ENCODE measurements at places on chromosomes 3 and 15.
A peak's percentile ranks its signal among the peaks of the same experiment; 100 is the strongest.

DNA sequence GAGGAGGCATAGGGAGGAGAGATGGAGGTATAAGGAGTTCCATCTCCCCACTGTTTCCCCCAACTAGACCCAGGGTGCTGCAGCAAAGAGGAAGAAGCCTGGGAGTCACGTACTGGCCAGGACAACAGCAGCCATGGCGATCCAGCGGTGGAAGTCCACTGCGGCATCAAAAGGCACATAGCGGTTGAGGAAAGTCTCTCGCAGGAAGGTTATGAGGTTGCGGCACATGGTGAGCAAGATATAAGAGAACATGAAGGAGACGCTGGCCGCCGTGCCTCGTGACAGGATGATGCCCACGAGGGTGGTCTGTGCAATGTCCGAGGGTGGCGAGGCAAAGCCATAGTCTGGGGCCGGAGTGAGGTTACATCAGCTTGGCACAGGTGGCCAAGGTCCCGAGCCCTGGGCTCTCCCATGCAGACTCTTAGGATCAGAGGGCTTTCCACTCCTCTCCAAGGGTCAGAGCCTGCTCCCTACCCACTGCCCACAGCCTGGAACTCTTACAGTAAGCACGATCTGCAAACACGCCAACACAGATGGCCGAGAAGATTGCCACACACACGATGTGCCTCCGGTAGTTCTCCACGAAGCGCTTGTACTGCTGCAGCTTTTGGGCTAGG lies 14.3 kb downstream of the DUOX2 start:
- peak; percentile 80 for DNase-seq

DNA sequence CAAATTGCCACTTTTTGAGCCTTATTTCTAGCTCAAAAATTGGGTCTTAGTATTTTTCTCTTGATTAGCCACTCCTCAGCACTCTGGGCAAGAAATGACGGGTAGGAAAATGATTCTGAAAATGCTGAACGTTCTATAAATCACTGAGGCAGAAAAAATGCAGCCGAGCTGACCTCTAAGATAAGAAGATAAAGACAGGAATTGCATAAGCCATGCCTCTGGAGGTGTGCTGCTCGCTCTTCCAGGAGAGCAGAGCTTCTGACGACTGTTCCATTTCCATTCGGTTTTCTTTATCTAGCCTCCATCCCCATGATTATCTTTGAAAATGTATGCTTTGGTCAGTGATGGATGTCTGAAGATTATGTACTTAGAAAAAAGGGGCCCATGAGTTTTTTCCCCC lies 558.8 kb upstream of the ADAMTS9 start:
- DNase-seq: no peak

DNA sequence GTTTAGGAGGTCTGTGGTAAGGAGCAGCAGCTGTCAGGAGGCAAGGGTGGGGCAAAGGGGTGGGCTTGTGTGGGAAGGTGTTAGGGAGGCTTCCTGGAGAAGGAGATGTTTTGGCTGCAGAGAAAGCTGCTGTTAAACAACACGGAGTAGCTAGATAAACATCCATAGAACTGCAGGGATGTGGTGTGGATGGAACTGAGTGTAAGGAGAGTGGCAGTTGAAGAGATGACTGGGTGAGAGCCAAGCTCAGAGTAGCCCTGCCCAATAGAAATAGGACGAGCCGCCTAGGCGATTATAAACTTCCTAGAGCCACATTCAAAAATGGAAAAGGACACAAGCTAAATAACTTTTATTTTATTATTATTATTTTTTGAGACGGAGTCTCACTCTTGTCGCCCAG lies 19.9 kb downstream of the RPLP1 start:
- no peak for DNase-seq

DNA sequence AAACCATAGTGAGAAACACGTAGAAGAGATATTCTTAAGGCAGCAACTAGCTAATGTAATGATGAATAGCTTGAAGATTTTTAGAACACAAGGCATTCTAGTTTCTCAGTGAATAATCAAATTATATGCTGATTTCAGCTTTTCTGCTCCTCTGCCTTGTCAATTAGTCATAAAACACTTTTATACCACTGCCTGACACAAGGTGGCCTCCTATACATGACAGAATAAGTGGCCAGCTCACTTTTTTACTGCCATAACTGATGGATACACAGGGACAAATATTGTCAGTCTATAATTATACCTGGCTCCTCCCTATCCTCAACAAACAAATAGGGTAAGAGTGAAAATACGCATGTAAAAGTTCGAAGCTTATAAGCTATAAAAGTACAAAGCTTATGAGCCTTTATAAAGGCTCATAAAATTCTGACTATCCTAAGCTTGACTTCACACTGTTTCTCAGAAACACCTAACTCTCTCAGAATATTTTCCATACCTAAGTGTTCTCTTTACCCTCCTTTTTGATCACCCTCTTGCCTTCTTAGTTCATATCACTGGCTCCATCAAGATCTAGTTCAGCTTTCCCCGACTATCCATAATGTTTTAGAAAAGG lies 81.6 kb downstream of the HERC1 start:
- no peak for DNase-seq

GRCh38 chr3:132784502-132785025 lies 62.4 kb upstream of the NPHP3 start:
- no peak for DNase-seq

GRCh38 chr15:28106294-28107110 lies 7.4 kb upstream of the OCA2 start:
- peak; percentile 89 for DNase-seq

DNA sequence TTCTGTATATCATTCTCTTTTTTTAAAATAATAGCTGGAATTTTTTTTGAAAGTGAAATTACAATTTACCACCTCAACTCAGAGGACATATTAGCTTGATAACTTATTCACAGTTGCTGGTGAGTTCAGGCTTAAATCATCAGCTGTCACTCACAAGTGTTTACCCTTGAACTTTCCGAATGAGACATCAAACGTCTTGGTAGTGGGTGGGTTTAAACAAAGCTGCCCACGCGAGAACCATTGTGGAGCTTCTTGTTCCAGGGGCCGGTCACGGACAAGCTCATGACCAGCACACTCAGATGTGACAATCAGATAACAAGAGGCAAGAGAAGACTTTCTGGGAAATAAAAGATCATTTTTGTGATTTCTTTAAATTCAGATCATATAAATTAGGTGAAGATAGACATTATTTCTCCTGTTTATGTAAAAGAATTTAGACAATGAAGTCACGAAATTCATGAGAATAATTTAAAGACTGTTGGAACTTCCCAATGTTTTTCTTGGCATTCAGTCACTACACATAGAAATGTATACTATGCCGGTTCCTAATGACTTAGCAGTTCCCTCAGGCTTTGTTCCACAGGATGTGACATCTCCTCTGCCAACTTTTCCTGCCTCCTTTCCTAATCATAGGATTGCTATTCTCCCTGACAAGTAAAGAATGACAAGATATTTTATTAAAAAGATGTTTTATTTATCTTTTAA lies 29.3 kb downstream of the BTD start:
- DNase-seq: no peak

GRCh38 chr3:36282766-36283165 lies 97.5 kb upstream of the STAC start:
- no peak for DNase-seq

DNA sequence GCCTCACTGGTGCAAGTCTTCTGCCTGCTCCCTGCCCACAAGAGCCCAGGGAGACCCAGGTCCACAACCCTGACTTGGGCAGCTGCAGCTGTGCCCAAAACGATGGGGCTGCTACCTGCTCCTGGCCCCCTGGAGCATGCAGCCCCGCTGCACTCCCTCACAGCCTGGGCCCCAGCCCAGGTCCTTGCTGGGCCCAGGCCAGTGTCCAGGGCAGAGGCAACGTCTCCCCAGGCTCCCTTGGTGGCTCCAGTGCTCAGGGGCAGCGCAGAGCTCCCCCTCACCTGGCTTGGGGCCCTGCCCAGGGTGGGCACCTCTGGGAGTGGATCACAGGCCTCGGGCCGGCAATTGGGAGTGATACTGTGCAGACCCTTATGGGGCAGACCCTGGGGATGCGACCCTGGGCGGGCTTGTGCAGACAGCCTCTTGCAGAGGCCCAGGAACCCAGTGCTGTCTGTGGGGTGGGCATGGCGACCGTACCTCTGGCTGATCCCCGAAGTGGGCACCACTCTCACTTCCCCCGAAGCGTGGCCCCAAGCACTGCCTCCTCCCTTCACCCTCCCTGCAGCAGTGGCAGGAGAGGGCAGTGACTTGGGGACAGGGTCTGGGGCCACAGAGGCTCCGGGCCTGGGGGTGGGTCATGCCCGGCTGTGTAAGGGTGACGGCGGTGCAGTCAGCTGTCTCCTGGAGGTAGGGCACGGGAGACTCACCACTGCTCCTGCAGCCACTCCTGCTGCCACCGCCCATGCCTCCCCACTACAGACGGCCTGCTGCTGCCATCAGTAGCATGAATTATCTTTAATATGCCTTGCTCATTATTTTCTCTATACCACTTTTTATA lies 255.9 kb downstream of the DOCK3 start:
- DNase-seq: peak; percentile 81

DNA sequence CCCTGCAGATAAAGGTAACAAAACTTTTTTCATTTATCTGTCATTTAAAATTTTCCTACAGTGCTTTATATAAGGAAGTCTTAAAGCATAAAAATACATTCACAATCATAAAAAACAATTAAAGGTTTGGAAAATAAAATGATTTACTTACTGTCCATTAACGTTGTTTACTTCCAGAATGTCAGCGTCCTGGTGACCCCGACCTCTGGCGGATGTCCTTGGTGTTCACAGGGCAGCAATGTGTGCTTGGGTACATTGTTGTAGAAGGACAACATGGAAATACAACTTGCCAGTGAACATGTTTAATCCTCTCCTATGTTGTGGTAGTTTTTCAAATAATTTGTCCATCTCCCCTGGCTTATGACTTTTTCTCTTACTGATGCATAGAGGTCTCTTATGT lies 168.8 kb upstream of the NDN start:
- no peak for DNase-seq

DNA sequence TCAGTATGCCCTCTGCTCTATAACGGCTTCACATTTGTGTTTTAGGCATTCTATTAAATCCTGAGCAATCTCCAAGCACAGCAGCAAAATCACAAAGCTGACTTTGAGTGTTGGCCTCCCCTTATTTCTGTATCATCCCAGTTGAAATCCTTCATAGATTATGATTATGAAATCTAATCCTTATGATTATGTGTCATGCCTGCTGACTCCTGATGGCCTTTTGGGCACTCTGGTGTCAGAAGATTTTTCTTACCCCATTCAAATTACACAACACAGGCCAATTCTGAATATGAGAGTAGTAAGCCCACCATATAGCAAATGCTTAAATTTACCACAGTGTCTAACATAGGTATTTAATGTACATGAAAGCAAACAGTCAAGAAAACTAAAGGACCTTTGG lies 34.3 kb downstream of the CDV3 start:
- DNase-seq: no peak

DNA sequence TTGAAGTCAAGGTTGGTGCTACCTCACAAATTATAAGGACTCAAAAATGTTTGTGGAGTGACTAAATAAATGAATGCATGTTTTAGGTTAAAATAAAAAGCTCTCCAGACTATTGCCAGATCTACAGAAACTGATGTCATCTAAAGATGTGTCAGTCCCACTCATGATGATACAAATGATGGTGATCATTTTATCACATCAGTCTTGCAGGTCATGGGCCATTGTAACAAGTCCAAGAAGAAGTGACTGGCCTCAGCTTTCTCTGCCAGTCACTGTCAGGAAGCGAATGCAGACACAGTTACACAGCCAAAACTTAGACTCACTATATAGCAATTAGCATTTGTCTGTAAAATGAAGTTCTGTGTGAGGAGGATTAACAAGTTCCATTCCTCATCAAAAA lies 18.5 kb downstream of the ATP8B4 start:
- no peak for DNase-seq

DNA sequence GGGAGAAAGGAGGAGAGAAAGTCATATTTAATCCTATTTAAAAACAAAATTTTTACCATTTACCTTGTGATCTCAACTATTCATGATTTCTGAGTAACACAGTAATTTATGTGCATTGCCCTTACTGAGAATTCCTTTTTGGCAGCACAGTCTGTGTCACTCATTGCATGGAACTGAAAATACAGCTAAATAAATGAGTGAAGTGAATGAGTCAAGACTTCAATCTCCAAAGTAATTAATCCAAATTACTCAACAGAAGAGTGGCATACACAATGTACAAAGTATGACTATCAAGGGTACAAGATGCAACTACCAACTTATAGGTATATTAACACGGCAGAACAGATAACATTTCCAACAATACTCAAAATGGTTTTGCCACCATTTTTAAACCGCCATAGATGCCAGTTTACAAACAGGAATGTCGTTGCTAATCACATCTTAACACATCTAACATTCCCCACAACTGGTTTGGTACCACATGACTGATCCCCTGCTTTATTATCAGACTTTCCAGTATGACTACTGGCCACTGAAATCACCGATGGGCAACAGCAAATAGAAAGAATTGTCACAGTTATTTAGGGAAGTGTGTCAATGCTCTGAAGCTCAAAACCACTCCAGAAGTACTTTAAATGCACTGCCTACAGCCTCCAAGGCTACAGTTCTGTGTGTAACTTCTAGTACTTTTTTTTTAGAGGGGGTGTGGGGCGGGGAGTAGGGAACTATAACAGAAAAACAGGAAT lies 410.4 kb downstream of the SHQ1 start:
- DNase-seq: no peak

GRCh38 chr3:61866961-61867461 lies 305.6 kb downstream of the PTPRG start:
- no peak for DNase-seq

Data from mesenteric fat pad (tissue), 1 donor.